ENCODE measurements at places on chromosomes 5 and 9.

GRCh38 chr9:12584656-12585522 lies 108.3 kb upstream of the TYRP1 start:
- no peak for DNase-seq

GRCh38 chr5:143653766-143654282 lies 158.1 kb upstream of the HMHB1 start:
- DNase-seq: no peak

DNA sequence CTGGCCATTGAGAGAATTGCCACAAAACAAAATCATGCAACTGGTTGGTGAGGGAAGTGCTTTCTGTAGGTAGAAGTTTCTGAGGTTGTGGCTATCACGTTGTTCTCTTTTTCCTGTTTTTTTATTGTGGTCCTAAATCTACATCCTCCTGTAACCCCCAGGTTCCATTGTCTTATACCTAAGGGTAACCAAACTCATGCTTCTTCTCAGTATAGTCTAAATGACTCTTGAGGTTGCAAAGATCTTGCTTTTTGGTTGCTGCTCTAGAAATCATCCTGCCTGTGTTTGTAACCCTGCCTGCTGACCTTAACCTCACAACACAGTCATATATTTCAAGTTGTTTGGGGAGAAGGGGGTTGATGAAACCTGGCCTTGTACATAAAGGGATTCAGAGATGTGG lies 273.1 kb downstream of the CD180 start:
- no peak for DNase-seq

DNA sequence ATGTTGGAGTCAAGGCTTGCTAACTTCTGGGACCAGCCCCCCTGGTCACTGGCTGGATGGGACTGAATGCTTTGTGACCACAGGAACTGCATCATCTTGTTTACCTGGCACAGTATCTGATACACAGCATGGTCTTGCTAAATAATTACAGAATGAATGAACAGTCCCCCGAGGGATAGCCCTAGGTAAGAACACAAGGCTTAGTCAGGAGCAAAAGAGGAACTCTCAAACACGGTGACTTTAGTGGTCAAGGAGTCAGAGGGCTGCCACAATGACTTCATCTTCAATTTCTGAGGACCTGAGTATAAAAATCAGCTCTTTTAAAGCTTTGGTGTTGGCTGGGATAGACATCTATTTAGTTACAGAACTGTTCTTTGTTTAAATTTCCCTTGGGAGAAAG lies 15.1 kb upstream of the CXCL14 start:
- no peak for DNase-seq

DNA sequence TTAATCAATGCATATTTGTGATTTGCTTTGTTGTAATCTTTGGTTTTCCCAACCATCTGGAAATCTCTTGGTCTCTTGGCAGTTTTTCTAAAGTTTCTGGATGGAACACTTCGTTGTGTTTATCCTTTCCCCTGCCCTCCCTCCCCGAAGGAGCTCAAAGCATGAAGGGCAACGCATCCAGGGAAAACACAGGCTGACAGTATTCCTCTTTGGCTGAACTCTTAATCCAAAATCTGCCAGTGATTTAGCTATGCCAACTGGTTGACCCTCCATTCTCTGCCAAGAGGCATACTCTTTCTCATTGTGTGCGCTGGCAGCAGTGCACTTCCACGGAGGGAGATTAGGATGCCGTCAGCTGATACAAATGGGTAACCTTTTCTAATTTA lies 20.5 kb downstream of the ZBTB34 start:
- no peak for DNase-seq

DNA sequence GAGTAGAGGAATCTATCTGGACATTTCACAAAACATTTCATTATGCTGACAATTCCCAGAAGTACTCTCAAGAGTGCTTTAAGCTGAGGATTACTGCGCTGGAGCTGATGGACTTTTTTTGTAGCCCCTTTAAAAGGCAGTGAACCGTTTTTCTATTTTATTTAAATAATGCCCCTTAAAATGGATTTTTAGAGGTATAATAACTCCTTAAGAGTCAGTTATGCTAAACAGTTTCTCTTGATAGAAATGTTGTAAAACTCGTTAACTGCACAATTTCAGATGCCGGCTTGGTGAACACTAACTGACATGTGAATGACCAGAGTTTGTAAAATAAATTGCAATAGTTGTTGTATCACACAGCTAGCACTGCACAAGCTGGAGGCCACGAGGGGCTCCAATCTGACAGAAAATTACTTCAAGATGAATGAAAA lies 174.0 kb downstream of the NR2F1-AS1 start:
- no peak for DNase-seq

DNA sequence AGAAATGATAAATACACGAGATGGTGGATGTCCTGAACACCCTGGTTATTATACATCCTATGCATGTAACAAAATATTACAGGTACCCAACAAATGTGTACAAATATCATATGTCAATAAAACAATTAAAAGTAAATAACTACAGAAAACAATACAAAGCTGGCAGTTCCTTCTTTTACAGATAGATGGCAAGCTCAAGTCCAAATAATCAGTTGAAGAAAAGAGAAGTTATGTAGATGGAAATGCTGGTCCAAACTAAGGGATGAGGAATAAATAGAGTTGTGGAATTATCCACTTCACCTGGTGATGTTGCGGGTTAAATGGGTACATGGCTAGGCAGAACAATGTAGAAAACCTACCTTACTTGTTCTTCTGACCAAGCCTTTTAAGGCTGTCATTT lies 79.4 kb downstream of the PALM2AKAP2 start:
- DNase-seq: no peak

- DNase-seq: no peak
Measured at GRCh38 chr5:95241635-95242034, 43.3 kb downstream of the MCTP1 start.

- DNase-seq: peak; percentile 57
Measured at GRCh38 chr5:157918811-157919742, 60.1 kb upstream of the CLINT1 start.

GRCh38 chr9:129177443-129177790 lies 644 bp downstream of the IER5L start:
- no peak for DNase-seq

DNA sequence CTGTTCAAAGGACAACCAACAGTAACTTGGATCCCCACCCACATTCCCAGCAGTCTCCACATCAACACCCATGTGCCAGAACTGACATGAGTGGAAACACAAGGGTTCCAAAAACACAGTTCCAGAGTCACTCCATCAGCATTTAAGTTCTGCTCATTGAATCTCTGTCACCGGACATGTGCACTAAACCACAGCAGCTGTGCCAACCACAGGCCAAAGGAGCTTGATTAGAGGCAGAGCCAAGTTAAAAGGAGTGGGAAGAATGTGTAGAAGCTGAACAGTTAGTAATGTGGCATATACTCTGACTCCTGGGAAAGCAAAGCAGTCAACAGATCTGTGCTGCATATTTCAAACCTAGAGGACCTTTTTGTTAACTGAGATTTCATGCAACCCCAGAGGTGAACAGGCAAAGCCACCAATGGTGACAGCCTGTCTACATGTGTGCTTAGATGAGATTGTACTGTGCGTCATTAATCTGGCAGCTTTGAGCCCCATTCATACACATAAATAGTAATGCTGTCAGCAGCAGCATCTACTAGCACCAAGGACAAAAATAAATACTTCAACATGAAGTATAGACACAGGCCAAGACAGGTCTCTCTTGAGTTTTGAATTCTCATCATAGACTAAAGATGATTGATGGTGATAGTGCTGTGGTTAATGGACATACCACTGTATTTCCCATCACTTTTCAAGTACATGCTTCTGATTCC lies 16.4 kb upstream of the FST start:
- no peak for DNase-seq

- no peak for DNase-seq
Measured at GRCh38 chr5:116583085-116583861, 8.7 kb upstream of the SEMA6A start.

- DNase-seq: peak; percentile 28
Measured at GRCh38 chr5:26121338-26121737, 917.0 kb downstream of the CDH9 start.

GRCh38 chr5:42021923-42022322 lies 96.8 kb downstream of the FBXO4 start:
- DNase-seq: no peak

DNA sequence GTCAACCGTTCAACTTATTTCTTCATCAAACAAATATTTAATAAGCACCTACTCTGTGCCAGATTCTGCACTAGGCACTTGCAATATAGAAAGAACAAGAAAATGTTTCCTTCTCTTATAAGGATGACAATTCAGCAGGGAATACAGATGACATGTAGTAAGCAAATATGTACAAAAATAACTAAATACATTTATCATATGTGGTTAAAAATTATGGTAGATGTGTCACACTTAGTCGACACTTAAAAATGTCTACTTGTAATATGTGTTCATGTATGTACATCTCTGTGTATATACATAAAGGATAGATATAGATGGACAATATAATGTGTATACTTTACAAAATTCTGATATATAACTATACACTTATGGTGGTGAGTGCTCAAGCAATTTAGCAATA lies 417.0 kb upstream of the MEF2C start:
- no peak for DNase-seq

DNA sequence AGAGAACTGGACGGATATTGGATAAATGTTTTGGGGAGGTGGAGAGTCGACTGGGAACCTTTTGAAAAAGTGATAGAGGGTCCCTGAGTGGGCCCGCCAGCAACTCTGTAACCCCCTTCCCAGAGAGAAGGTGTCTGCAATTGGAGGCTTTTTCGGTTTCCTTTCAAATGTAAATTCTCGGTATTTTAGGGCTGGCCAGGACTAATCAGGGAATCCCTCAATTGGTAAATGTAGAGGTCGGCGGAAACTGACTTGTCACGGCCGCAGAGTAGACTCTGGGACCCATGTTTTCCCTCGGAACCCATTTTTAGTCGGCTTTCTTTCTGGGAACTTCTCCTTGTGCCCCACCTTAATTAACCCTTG lies 524 bp downstream of the CCNB1 start:
- no peak for DNase-seq

DNA sequence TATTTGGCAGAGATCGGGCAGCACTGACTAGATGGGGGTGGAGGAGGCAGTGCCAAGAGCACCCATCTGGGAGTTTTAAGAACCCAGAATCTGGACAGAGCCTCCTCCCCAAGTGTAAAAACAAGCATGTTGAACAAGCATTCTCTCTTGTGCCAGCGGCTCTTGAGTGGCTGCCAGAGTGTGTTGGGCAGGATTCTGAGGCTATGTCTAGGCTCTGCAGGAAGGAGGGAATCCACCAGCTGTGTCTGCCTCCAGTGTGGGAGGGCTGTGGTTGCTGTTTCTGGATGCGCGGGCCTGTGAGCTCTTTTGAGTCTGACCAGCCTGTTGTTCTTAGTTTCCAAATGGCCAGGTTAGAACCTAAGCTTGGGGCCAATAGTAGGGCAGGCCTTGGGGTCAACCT lies 39.8 kb downstream of the HMCN2 start:
- DNase-seq: no peak

- no peak for DNase-seq
Measured at GRCh38 chr5:149379818-149380374, 804 bp upstream of the IL17B start.

GRCh38 chr5:175223291-175223690 lies 220.7 kb downstream of the DRD1 start:
- no peak for DNase-seq

GRCh38 chr5:27474047-27474309 lies 435.6 kb upstream of the CDH9 start:
- DNase-seq: no peak

DNA sequence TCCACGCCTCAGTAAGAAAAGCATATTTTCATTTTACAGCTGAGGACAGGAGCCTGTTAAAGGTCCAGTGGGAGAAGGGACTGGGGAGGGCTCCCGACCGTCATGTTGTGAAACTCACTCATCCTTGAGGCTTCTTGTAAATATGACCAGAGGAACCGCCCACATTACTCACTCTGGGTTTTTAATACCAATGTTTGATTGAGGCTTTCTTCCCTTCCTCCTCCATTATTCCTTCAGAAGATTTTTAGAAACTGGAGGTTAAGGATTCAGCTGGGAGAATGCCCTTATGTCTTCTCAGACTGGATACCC lies 61.4 kb upstream of the GLRX start:
- no peak for DNase-seq

GRCh38 chr5:65364907-65365306 lies 116.8 kb downstream of the ADAMTS6 start:
- DNase-seq: no peak

DNA sequence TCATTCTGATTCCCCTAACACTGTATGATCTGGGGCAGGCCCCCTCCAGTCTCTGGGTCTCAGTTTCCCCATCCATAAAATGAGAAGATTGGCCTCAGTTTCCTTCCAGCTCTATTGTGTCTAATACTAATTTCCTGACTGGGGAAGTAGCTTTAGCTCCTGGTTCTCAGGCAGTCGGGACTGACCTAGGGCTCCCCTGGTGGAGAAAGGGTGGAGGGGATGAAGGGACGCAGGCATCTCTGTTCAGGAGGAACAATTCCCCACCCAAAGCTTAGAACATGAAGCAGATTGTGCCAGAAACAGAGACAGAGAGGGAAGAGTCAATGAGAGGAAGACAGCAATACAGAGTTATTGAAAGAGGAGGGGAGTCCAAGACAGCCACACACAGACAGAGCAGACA lies 14.2 kb upstream of the PTGS1 start:
- no peak for DNase-seq

DNA sequence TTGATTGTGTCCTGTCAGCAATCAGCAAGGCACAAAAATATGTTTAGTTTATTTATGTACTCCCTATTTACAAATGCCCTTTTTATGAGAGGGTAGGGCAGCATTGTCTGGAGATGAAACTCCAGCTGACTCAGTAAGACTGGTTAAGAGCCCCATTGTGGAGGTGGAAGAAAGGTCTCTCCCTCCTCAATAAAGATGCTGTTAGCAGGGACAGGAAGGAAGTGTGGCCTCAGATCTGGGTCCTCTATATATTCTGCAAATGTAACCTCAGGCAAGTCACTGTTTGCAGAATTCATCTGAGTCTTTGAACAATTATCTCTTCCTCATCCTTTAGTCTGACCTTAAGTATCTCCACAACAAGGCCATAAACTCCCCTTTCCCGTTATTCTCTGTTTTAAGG lies 48.3 kb upstream of the TRAF1 start:
- no peak for DNase-seq

DNA sequence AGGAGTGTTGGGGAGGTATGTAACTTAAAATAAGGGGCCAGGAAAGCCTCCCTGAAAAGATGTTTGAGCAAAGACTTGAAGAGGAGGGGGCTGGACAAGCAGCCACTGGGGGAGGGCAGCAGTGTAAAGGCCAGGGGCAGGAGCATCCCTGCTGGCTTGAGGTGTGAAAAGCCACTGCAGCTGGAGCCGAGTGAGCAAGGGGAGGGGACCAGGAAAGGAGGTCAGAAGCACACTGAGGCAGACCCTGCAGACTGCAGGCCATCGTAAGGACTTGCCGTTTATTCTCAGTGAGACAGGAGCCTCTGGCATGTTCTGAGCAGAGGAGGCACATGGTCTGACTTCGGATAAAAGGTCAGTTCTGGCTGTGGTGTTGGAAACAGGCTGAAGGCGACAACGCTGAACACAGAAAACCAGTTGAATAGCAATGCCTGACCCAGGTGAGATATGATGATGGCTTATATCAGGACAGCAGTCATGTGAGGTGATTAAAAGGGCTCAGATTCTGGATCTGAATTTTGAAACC lies 10.2 kb upstream of the ERGIC1 start:
- no peak for DNase-seq
